NCI-H1092 treated with DMSO at 0.1 percent for 48 hours (cell line): ENCODE measurements at places on chromosomes 3 and 15.

DNA sequence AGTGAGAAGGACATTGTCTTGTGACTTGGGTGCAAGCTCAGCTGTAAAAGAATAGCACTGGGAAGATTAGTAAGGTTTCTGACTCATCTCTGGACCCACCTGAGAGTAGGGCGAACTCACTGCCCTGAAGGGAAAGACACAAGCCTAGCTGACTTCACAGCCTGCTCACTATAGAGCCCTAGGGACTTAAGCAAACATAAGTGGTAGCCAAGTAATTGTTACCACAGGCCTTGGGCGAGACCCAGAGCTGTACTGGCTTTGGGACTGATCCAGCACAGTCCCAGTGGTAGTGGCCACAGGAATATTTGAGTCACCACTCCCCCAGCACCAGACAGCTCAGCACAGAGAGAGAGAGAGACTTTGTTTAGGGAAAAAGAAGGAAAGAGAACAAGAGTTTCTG, 429.9 kb downstream of the TBL1XR1 start:
- DNase-seq: no peak

GRCh38 chr3:38636464-38636863, 13.0 kb downstream of the SCN5A start:
- DNase-seq: peak; percentile 12

- peak; percentile 8 for DNase-seq
Observed at GRCh38 chr15:69074843-69075224, 60.3 kb downstream of the NOX5 start.

GRCh38 chr3:100560426-100560825, 49.0 kb upstream of the ADGRG7 start:
- no peak for DNase-seq

- no peak for DNase-seq
Observed at GRCh38 chr3:73141525-73141924, 80.1 kb downstream of the EBLN2 start.

DNA sequence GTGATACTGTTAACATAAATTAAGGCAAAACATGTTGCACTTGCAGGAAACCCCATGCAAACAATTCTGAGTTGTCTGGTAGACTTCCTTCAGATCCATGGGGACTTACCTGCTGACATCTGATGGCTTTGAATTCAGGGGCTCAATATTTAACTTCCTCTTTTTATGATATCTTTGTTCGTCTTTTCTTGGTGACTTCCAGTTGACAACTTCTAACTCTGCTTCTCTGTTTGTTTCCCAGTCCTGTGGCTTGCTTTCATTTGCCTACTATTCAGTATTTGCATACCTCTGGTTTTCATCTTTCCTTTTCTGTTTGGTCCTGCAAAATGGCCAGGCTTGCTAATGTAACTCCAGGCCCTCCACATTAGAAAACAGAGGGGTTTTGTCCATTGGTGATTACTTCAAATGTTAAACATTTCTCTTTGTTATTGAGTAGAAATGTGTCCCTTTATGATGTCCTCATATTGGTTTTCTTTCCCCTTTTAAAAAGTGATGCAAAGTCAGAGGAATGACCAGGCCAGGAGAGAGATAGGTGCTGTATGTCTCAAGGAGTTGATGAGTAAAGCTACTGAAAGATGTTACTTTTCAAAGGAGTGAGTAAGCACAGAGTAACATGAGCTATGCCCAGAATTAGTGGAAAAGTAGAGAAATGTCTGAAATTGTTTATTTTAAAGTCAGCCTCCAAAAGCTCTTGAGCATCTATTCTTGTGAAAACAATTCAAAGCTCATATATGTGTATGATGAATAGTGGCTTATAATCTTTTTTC, 335.9 kb downstream of the LPP start:
- no peak for DNase-seq

DNA sequence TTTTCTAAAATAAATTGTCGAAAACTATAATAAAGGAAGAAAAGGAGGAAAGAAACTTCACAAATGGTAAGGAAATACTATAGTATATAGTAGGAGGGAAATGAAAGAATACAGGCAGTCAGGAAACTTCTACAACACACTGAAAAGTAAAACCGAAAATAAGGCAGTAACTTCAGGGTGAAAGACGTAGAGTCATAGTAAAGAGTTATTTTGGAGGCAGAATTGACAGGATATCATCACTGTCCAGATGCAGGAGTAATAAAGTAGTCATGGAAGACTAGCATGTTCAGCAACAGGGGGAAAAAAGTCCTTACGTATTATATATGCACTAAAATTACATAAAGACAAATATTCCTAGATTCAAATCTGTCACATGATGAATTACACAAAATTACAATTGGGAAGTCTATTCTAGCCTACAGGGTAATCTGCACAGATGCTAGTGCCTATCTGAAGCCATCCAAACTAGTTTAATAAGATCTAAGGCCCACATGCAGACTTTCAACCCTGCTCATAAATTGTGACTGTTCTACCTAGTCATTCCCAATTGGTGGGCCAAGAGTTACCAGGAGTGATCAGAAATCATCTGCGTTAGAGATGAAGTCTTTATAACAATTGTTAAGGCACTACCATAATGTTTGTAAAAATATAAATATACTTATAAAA, 14.0 kb downstream of the VPS13C start:
- DNase-seq: no peak

GRCh38 chr15:63703641-63704240, 106.6 kb downstream of the FBXL22 start:
- no peak for DNase-seq

GRCh38 chr3:101128786-101129185, 135.6 kb upstream of the ABI3BP start:
- DNase-seq: no peak

GRCh38 chr15:76149291-76149915, 89.6 kb downstream of the TMEM266 start:
- DNase-seq: no peak

- no peak for DNase-seq
Observed at GRCh38 chr15:45133561-45133920, 3.7 kb downstream of the DUOX1 start.

GRCh38 chr3:63967675-63968611, 55.4 kb downstream of the PSMD6 start:
- peak; percentile 19 for DNase-seq

DNA sequence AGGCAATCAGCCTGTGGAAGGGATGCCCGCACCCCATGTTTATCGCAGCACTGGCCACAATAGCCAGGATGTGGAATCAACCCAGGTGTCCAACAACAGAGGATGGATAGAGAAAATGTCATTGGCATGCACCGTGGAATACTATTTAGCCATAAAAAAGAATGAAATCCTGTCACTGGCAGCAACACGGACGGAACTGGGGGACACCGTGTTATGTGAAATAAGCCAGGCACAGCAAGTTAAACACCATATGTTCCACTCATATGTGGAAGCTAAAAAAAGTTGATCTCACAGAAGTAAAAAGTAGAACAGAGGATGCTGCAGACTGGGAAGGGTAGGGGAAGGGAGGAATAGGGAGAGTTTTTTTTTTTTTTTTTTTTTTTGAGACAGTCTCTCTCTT, 15.6 kb downstream of the MELTF start:
- DNase-seq: no peak

GRCh38 chr15:74847432-74847831, 4.5 kb upstream of the ULK3 start:
- no peak for DNase-seq

DNA sequence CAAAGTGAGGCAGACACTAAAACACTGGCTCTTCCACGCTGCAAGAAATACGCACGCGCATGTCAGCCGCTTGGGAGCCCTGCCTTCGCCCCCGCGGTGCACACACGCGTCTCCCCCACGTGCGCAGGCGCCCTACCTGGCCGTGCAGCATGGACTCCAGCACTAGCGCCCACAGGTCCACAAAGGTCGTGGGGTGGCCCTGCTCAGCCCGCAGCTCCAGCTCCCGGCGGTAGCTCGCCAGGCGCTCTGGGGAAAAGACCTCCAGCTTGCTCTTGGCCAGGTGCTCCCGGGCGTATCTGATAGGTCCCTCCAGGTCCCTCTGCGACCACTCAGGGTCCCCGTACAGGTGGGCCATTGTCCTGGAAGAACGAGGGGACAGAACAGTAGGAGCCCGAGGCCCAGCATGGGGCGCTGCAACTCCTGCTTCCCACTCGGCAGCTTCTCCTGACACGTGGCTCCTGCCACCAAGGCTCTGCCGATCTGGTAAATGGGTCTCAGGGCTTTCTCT, 14.9 kb downstream of the PLA2G4D start:
- DNase-seq: no peak

GRCh38 chr15:67474405-67475110, 46.4 kb upstream of the C15orf61 start:
- no peak for DNase-seq

DNA sequence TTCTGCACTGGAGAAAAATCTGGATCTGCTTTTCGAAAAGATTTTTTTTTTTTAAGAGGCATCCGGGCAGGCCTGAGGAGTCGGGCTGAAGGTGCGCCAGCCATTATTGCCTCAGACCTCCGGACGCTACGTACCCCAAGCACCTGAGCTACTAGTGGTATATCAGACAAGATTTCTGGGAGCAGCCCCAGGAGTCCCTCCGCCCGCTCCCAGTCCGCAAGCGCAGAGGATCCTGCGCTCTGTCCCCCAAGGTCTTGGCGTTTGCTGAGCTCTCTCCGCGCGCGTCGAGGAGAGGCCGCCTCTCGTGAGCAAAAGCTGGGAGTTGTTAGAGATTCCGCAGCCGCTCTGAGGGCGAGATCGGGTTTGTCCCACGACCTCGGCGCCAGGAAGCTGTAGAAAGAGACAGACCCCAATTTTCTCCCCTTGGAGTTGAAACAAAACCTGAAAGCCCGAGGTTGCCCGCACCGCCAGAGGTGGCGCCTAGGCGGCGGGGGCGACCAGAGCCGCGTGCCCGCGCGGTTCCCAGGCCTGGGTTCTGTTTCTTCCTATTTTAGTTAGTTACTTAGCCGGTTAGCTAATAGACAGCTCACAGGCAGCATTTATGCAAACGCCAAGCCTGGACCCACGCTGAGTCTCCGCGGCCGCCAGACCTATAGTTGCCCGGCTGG, 72.5 kb upstream of the POLG start:
- peak; percentile 65 for DNase-seq

GRCh38 chr15:69209661-69210060, 49.2 kb downstream of the GLCE start:
- DNase-seq: no peak

GRCh38 chr15:70812827-70813364, 41.1 kb downstream of the LARP6 start:
- DNase-seq: no peak

DNA sequence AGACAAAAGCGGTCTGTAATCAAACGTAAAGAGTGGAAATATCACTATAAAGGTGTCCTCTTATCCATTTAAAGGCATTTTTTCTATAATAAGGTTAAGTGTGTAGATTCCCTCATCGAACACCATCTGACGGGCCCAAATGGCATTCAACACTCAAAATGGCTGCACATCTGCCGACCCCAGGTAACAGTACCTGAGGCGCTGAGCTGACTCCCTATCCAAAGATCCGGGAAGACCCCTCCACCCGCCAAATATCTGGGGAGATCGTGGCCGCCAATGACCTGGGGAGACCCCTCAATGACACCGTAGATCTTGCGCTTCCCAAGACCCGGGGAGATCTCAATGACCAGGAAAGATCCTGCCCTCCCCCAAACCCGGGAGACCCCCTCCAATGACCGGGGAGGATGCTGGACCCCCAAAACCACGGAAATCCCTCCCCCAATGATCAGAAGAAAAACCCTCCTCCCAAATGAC, 476 bp downstream of the IP6K2 start:
- peak; percentile 40 for DNase-seq
